ENCODE measurements at places on chromosomes 3 and 15.

DNA sequence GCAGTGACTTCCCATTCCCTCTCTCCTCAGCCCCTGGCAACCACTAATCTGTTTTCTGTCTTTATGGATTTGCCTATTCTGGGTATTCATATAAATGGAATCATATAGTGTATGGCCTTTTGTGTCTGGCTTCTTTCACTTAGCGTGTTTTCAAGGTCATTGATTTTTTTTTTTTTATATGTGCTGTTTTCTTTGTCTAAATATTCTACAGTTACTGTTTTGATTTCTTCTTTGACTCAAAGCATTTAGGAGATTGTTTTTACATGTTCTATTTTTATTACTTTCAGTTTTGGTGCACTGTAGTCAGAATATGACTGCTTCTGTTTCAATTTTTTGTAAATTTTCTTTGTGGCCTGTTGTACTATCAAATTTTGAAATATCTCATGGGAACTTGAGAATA lies 71.9 kb upstream of the RNU6-1 start:
- DNase-seq = no peak

DNA sequence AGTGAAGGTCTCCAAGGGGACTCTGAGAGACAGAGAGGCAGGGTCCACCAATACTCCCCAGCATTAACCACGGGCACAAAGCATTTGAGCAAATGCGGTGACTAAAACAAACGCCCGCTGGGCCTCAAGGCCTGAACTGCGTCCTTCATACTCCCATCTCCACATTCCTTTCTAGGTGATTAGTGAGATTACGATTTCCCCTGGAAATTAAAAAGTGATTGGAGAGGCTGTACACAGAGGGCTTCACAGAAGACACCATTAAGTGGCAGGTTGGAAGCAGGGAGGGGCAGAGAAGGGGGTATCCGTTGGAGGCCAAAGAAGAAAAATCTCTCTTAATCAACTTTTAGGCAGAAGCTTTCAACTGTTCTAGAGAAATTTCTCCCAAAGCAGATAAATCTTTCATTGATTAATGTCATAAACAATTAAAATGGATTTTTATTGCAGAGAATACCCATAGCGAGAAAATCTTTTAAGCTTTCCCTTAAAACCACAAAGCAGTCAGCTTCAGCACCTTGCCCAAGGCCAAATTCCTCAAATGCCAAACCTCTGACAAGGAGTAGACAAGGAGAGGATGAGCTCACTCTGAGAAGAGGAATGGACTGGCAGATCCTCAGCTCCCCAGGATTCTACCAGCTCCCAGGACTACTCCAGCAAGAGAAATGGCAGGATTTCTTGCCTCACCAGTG lies 38.2 kb downstream of the MB21D2 start:
- no peak for DNase-seq

- DNase-seq = no peak
Measured at GRCh38 chr3:173902401-173902800, 504.9 kb downstream of the NLGN1 start.

GRCh38 chr3:144106970-144107369 lies 135.3 kb downstream of the DIPK2A start:
- no peak for DNase-seq

- DNase-seq = no peak
Measured at GRCh38 chr3:159130108-159130507, 328.3 kb downstream of the MFSD1 start.

GRCh38 chr3:177300842-177301241 lies 103.6 kb upstream of the TBL1XR1 start:
- no peak for DNase-seq

GRCh38 chr15:83398626-83399025 lies 48.5 kb upstream of the SH3GL3 start:
- DNase-seq = no peak

DNA sequence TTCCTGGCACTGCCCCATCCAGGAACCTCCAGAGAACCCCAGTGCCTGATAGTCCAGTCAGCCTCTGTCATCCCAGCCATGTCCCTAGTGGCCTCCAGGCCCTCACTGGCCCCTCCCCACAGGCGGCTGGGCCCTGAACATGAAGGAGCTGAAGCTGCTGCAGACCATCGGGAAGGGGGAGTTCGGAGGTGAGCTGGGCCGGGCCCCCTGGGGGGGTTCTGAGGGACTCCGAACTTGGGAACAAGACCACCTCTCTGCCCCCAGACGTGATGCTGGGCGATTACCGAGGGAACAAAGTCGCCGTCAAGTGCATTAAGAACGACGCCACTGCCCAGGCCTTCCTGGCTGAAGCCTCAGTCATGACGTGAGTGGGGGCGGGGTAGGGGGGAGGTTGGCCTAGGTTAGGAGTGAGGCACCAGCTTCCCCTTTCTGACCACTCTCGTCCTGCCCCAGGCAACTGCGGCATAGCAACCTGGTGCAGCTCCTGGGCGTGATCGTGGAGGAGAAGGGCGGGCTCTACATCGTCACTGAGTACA lies 12.0 kb upstream of the LMAN1L start:
- no peak for DNase-seq

GRCh38 chr3:15666277-15666676 lies 64.7 kb downstream of the BTD start:
- no peak for DNase-seq

DNA sequence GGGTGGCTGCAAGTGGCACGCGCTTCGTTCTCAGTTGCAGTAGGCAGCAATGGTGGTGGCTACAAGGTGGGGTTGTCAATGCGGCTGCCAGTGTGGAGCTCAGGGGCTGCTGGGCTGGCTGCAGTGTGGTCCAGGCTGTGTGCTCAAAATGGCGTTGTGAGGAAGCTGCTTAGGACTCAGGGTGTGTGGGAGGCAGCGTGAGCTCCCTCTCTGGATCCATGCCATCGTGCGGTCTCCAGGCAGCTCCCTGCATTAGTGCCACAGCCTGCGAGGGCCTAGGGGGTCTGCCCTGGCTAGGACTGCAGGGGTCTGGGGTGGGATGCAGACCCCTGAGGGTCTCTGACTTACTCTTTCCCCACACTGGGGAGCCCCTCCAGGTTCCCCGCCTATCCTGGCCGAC lies 397.2 kb downstream of the OCA2 start:
- no peak for DNase-seq

DNA sequence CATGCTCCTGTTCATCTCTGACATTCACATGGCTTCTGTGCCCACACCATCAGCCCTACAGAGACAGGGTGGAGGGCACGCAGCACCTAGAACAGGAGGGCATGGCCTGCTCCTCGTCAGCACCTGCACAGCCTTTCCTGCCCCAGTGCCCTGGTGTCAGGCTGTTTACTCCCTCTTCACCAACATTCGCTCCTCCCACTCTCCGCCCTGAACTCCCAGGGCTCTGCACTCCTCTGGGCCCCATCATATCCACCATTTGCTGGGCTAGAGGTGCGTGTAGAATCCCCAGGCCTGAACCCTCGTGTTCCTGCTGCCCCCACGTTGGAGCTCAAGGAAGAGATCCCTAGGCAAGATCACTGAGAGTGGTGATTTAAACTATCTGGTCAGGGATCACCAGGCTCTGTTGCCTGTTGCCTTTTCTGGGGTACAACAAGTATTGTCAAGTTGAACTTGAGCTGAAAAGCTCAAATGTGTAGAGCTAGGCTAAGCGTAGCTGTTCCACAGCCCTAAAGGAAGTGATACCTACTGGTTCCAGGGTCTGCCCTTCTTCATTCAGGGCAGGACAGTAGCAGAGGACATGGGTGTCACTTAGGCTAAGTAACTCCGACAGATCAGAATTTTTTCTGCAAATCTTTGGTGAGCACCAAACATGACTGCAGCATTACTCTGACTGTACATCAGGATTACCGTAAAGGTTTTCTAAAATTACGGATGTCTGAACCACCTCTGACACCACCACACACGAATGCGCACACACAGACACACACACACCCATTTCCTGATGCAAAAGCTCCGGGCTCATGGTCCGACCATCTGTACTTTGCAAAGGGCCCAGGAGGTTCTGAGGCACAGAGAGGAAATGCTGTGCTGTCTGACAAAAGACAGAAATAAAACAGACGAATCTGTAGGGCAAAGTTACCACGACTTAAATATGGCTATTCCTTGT lies 43.7 kb upstream of the GNB5 start:
- DNase-seq = no peak

DNA sequence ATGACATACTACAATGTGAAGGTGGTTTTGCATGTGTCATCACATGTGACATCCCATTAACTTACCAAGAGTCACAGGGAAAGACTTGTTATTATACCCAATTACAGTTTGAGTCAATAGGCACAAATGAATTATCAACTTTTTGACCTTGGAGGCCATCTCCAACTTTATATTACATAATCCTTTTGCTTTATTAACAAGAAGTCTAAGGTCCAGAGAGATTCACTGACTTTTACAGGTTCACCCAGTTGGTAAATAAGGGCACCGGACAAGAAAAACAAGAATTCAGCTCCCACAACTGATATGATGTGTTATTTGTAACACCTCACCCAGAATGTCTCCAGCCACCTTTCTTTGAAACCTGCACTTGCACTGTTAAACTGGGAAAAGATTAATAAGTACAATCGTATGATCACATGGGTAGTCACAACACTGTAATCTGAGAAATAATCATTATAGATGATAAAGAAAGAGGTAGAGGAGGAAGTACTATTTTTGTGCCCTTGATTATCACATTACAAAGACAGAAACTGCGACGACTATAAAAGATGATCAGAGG lies 928.9 kb downstream of the FHIT start:
- no peak for DNase-seq

- peak; percentile 21 for DNase-seq
Measured at GRCh38 chr3:128784232-128784631, 58.2 kb downstream of the RAB7A start.

DNA sequence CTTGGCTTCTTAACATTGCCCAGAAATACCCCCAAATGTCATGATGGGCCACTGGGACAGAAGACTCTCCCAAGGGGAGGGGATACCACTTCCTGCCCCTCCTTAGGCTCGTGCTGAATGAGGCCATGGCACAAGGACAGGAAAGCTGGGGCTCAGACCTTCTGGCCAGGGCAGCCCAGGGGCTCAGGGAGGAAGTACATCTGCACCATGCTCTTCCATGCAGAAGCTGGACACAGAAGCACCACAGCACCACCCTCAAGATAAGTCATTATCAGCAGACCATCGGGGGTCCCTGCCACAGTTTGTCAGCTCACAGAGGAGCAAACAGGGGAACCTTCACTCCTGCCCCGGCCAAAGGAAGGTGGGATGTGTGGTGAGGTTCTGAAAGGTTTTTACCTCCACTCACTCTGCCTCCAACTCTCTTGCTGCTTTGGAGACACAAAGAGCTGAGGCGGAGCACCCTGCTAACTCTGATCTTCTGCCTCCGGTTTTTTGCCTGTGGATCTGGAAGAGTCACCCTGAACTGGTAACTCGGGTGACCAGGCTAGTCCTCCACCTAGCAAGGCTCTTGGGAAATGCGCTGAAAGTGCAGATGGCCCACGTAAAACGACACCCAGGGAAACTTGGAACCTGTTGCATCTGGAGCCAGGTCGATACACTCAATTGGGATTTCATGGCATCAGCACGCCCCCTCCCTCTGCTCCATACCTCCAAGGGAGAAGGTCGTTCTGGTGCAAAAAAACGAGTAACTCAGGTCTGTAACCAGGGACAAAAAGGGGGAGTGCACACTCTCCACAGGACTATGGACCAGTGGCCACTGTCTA lies 8.3 kb downstream of the BMF start:
- DNase-seq = no peak

- DNase-seq = no peak
Measured at GRCh38 chr3:133380481-133381225, 19.2 kb upstream of the BFSP2 start.

- DNase-seq = no peak
Measured at GRCh38 chr15:25224396-25224795, 214.4 kb downstream of the UBE3A start.

- DNase-seq = no peak
Measured at GRCh38 chr3:171778493-171778892, 31.8 kb downstream of the PLD1 start.

GRCh38 chr3:52330194-52330805 lies 14.2 kb downstream of the DNAH1 start:
- DNase-seq = no peak

DNA sequence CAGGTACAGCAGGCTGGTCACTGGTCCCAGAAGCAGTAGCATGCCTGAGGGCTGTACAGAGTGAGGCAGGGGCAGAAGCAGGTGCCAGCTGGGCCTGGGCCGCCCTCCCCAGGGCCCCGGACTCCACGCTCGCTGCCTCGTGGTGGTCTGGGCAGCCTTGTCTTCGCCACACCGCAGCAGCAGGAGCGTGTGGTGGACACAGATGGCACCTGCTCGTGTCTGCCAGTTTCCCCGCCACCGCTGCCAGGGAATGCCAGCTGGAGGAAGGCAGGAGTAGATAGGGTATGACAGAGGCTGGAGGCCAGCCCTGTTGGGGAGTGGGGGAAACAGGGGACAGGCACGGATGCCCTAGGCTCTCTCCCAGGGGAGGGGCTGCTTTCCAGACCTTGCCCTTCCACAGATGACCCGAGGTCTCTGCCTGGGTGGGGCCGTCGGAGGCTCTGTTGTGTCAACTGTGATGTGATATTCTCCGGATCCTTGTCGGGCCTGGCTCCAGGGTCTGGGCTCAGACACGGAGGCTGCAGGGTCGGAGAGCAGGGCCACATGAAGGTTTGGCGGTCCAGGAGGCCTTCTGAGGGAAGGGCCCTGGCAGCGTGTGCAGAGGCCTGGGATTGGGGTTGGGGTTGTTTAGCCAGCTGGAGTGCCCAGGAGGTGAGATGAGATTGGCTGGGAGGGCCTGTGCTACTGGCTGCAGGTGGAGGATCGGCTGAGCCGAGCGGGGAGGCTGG lies 33.6 kb downstream of the GOLGA6L10 start:
- DNase-seq = no peak
